ENCODE measurements at places on chromosomes 7 and 10. TPM values are rescaled to one million over a fixed set of nuclear protein-coding genes. Genes with fewer than 3 reads are reported as not detected.

EXOC4 gene
- total RNA-seq = 128 TPM

BEND7 gene
- 16.8 TPM for total RNA-seq

SEMA4G gene
- 17.5 TPM for total RNA-seq

SORBS1 gene
- total RNA-seq = 90.7 TPM

CYP26C1 gene
- 0.23 TPM for total RNA-seq

C7orf57 gene
- 5.8 TPM for total RNA-seq

Measured in diencephalon (tissue), 1 donor.